Esophagus muscularis mucosa (tissue), 4 donors: ENCODE measurements at places on chromosomes 2 and 18.

GRCh38 chr18:10121028-10121427, 207.2 kb downstream of the VAPA start:
- no peak for DNase-seq

GRCh38 chr2:229660391-229660790, 54.0 kb downstream of the DNER start:
- DNase-seq = no peak

DNA sequence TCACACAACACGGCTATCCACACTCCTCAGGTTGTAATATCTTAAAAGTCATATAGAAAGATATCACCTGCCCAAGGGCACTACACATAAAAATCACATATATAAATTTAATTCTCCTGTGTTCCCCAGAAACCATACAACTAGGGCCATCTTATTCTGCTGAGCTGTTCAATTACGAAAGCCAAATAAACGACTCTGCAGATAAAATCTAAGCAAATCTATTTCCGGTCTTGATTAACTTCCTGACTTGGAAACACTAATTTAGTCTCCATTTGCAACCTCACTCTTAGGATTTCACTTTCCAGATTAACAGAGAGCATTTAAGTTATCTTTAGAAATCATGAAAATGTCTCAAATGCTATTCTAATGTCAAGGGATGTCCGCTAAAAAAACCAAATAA, 23.9 kb upstream of the STK17B start:
- no peak for DNase-seq

DNA sequence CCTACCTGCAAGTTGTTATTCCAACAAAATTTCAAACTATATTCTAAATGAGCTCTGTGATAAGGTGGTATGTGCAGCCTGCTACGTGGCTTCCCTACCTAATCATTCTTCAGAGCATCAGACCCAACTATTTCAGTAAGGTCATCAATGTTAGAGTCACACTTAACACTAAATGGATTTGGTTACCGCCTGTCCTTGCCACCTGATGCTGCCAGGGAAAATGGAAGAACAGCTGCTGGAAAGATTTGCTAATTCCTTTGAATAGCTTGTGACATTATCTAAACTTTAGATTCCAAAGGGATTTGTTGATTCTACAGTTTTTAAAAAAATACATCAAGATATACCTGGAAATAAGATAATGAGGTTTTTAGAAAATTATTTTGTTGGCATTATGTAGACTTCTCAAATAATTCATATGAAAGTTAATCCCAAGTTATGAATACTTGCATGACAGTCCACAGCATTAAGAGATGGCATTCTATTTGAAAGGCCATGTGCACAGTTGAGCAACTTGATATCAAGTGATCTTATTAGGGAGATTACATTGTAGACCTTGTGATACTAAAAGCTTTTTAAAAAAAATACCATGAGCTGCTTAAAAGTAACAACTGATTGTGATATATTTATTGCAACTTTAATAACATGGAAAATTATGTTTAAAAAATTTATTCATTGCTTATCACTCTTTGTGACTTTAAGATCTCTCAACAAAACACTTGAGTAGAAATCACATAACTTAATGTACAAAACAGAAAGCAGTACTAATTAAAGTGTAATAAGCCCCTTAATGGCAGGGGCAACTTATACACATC, 98.3 kb upstream of the UGP2 start:
- DNase-seq = no peak

GRCh38 chr18:25737710-25738311, 352.6 kb downstream of the SS18 start:
- DNase-seq = no peak

- peak; percentile 37 for DNase-seq
Observed at GRCh38 chr2:36696533-36696932, at the start of gene VIT. Gene VIT, plus strand, starts transcription at chr2:36696707. Its CDS starts 19,664 bp downstream, at chr2:36716371.

DNA sequence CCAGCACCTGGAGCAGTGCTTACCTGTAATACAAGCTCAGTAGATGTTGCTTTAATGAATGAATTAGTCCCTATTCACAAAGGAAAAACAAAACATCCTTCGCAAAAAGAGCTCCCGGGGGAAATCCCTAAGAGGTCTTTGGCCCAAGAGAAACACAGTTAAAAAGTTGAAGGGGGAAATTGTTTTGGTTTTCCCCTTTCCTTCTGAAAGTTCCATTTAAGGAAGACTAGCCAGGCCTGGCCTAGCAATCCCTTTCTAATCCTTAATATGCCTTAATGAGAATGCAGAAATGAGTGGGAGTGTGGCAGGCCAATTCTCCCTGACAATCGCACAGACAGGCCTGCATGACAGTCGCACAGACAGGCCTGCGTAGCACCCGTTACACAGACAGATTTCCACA, 33.5 kb upstream of the REL start:
- DNase-seq = no peak

- DNase-seq = no peak
Observed at GRCh38 chr18:25457126-25457525, 105.2 kb upstream of the ZNF521 start.

GRCh38 chr2:19879120-19879519, 22.7 kb downstream of the TTC32 start:
- DNase-seq = peak; percentile 57

DNA sequence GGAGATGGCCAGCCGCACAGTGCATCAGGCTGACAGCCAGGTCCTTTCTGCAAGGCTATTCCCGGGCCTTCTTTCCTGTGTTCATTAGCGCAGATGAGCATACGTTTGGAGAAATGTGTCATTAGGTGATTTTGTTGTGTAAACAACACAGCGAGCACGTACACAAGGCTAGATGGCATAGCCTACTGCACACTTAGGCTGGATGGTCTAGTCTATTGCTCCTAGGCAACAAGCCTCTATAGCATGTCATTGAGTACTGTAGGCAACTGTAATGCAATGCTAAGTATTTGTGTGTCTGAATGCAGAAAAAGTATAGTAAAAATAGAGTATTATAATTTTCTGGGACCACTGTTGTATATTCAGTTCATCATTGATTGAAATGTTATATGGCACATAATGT, 50.9 kb upstream of the PHLPP1 start:
- no peak for DNase-seq

DNA sequence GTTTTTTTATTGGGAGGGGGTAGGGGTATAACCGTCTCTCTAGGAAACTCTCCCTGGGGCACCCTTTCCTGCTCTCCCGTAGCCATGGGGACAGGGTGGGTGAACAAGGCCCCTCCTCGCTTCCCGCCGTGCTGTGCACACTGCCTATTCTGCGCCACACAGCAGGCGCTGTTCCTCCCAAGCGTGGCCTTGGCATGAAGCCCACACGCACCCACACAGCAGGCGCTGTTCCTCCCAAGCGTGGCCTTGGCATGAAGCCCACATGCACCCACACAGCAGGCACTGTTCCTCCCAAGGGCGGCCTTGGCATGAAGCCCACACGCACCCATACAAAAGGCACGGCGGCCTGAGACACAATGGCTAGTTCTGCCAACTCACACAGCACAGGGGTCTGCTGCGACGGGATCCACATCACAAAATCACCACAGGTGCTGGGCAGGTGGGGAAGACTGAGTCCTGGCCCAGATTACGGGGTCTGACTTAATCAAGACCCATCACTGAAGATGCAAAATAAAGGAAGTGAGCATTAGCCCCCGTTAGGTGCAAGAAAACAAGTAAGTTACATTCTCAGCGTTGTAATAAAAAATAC, 46.6 kb upstream of the TPO start:
- DNase-seq = no peak

DNA sequence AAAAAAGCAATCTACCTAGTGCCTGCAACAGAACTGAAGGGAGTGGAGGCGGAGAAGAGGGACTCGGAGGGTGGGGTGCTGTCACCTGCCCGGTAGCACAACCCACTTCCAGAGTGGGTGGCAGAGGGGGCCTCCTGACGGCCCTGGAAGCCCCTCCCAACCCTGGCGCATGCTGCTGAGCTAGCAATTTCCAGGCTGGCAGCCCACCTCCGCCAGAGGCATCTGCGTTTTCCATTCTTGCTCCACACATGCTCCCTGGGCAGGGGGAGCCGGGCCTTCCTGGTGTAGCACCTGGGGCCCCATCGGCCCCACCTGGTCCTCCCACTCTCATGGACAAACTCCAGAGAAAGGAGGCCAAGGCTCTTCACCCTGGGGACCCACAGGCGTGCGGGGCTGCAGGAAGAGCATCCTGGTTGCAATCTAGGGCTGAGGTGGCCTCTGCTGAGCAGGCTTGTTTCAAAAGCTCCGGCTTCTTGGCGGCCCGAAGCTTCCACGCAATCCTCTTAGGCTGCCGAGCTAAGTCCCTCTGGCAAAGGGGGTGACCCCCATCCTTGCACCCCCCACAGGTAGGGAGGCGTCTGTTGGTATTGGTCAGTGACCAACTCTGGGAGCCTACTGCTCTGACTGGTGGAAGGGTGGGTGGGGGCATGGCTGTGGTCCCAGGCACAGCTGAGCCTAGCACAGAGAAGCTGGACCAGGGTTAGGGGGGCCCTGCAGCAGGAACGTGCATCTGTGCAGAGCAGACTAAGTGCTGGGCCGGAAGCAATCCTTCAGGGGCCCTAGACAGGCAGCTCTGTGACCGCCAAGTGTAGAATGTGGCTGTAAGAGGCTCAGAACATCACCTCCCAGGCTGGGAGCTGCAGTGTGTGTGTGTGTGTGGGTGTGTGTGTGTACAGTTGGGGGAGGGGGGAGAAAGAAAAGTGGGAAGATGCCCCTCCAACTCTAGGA, 2.6 kb downstream of the HS6ST1 start:
- peak; percentile 89 for DNase-seq

- DNase-seq = no peak
Observed at GRCh38 chr18:35635170-35635569, 53.6 kb downstream of the GALNT1 start.

DNA sequence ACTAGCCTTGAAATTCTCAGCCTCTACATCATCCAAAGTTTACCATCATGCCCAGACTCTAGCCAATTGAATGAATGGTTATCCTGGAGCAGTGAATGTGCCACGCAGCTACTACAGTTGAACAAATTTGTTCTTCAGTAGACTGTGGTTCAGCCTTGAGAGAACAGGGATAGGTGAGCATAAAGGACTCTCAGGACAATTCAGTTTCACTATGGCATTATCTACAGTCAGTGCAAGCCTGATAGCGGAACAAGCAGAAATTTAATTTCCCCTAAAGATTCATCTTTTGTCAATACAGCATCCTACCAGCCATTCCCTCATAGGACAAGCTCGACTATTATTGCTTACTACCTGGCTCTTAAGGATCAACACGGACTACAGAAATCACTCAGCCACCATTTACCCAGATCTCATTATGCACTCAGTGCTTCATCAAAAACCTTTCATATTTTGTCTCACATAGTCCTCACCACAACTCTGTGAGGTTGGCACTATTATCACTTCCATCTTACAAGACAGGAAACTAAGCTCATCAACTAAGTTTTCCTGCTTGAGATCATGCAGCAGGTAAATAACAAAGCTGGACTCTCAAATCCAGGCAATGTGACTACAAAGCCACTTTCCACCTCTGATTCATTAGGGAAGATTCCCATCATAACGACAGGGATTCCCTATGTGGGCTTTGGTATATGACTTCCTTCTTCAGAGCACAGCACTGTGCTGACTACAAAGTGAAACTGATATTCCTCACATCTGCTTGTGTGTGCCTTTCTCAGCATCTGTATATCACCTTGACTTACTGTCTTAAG, 181.5 kb upstream of the ACVR2A start:
- DNase-seq = peak; percentile 39

DNA sequence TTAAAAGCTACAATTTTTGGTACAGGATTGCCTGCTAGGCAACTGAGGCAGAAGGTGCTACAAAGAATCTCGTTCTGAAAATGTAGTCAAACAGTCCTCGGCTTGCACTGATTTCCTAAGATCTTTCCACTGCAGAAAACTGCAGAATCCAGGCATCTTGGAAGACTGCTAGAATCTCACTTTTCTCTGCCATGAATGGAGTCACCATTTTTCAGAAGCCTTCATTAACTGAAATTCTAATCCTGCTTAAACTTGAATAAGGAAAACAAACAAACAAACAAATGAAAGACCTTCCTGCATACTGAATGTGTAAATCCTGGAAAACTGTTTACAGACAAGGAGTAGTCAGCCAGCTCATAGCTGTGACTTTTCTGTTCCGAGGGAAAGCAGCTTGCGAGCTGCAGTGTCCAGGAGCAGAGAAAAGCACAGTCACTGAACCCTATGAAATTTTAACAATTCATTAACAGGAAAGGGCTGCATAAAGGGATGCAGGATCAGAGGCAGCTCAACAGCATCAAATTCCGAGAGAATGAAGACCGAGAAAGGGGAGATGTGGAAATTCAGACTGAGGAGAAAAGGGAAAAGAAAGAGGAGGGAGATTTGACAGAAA, 210.5 kb upstream of the PIK3C3 start:
- no peak for DNase-seq

- no peak for DNase-seq
Observed at GRCh38 chr2:131063501-131064283, 29.6 kb downstream of the FAM168B start.

GRCh38 chr2:104831742-104832141, 22.2 kb upstream of the POU3F3 start:
- DNase-seq = no peak

GRCh38 chr2:117401582-117401981, 412.9 kb upstream of the DDX18 start:
- no peak for DNase-seq

DNA sequence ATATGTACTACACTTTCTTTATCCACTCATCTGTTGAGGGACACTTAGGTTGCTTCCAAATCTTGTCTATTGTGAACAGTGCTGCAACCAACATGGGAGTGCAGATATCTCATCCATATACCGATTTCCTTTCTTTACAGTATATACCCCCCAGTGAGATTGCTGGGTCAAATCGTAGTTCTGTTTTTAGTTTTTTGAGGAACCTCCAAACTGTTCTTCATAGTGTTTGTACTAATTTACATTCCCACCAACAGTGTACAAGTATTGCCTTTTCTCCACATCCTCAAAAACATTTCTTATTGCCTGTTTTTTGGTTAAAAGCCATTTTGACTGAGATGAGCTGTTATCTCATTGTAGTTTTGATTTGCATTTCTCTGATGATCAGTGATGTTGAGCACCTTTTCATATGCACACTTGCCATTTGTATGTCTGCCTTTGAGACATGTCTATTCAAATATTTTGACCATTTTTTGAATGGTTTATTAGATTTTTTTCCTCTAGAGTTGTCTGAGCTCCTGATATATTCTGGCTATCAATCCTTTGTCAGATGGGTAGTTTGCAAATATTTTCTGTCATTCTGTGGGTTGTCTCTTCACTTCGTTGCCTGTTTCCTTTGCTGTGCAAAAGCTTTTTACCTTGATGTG, 12.2 kb downstream of the PLEK start:
- DNase-seq = no peak

DNA sequence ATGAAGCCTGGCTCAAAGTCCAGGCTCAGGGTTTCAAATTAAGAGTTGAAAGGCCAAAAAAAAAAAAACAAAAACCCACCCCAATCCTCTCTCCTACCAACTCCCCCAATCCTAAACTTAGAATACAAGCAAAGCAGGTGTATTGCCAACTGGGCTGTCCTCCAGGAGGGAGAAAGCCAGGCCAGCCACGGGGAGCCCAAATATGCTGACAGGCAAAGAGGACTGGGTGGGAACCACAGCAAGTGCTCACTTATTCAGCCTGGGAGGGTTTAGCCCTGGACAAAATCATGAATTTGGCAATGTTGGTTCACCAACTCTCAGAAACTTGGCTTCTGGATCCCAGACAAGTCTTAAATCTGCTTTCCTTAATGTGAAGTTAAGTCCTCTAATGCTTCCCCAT, 36.5 kb downstream of the GKN2 start:
- no peak for DNase-seq

- DNase-seq = no peak
Observed at GRCh38 chr18:74773171-74773624, 175.5 kb downstream of the ZNF407 start.
